Gastrocnemius medialis (tissue), 4 donors: ENCODE measurements at places on chromosomes 2 and 18.

- no peak for DNase-seq
- H3K27ac ChIP-seq: no peak overlapping the region
- H3K4me1 ChIP-seq: peaks cover 29% of the 10 kb centered on the region
- no peaks in the 10 kb centered on the region for H3K27me3 ChIP-seq
Measured at GRCh38 chr2:202221873-202222272, 16.5 kb downstream of the SUMO1 start.

- H3K27me3 ChIP-seq: no peaks in the 10 kb centered on the region
- no peaks in the 10 kb centered on the region for H3K36me3 ChIP-seq
- H3K4me3 ChIP-seq: no peak overlapping the region
- H3K27ac ChIP-seq: no peak overlapping the region
Measured at GRCh38 chr2:11411244-11411643, 54.7 kb downstream of the E2F6 start.

DNA sequence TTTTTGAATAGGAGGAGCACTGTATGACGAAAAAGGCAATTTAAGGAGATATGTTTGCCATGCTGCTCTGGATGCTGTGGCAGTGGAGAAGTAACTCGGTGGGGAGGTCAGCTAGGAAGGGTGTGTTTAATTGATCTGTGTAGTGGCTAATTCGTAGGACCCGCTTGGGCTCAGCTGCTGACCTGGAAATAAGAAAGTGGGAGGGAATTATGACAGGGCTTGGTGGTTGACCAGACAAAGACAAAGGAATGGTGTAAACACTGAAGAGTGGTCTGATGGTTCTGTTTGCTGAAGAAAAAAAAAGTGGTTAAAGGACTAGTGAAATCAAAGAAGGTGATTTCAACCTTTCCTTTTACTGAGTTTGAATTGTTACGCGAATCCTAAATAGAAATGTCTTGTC lies 146.0 kb downstream of the MAP4K4 start:
- H3K4me1 ChIP-seq: peaks cover 11% of the 10 kb centered on the region
- H3K27ac ChIP-seq: no peak overlapping the region
- peaks cover 61% of the 10 kb centered on the region for H3K36me3 ChIP-seq
- H3K4me3 ChIP-seq: no peak overlapping the region
- no peak for DNase-seq
- H3K27me3 ChIP-seq: no peaks in the 10 kb centered on the region

GRCh38 chr2:72955228-72956049 lies 38.1 kb downstream of the EMX1 start:
- no peak overlapping the region for H3K4me3 ChIP-seq
- H3K4me1 ChIP-seq: no peaks in the 10 kb centered on the region
- H3K27ac ChIP-seq: no peak overlapping the region
- no peak for DNase-seq

DNA sequence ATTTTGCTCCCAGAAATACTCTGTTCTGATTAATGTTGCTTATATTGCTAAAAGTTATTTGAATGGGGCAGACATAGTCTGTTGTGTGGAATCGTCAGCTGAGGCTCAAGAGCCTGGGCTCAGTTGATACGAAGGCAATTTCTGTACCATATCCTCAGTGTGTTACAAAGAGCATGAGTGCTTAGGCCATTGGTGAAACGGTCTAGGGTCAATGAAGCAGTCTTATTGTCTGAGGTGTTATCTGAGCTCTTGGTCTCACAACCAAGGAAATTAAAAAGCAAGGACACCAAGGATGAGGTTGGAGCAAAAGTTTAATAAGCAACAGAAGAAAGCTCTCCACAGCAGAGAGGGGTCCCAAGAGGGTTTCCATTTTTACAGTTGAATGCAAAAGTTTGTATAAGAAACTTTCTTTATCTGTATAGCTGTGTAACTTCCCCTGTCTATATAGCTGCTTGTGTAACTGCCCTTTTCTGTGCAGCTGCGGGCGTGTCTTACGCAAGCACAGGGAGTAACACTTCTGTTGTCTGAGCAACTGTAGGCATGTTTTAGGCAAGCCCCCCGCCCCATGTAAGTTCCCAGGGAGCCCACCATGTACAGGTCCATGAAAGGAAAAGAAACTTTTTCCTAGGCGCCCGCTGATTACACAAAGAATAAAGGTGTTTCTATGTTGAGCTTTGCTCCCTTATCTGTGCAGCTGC lies 40.6 kb upstream of the DSC1 start:
- H3K4me1 ChIP-seq: no peaks in the 10 kb centered on the region
- DNase-seq: no peak
- H3K27me3 ChIP-seq: no peaks in the 10 kb centered on the region

- H3K27me3 ChIP-seq: no peaks in the 10 kb centered on the region
- no peak overlapping the region for H3K4me3 ChIP-seq
- no peaks in the 10 kb centered on the region for H3K36me3 ChIP-seq
- DNase-seq: no peak
- peaks cover 6% of the 10 kb centered on the region for H3K4me1 ChIP-seq
Measured at GRCh38 chr18:70462078-70462439, 173.2 kb downstream of the SOCS6 start.
